ENCODE measurements at places on chromosomes 6 and 20.

DNA sequence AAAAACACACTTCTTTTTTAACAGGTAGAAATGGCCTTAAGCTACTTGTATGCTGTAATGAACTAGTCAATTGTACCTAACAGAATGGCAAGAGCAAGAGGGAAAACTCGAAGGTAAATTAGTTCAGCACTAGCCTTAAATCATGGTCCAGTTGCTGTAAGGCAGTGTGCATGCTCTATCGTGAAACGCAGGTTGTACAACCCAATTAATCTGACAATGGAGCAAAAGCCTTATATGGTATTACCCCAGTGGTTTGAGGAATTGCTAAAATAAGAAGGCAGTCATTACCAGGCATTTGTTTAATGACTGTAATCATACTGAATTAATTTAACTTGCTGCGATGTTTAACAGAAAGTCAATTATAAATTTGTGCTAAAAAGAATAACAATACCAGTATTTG lies 69.3 kb upstream of the SOX4 start:
- no peak for DNase-seq

DNA sequence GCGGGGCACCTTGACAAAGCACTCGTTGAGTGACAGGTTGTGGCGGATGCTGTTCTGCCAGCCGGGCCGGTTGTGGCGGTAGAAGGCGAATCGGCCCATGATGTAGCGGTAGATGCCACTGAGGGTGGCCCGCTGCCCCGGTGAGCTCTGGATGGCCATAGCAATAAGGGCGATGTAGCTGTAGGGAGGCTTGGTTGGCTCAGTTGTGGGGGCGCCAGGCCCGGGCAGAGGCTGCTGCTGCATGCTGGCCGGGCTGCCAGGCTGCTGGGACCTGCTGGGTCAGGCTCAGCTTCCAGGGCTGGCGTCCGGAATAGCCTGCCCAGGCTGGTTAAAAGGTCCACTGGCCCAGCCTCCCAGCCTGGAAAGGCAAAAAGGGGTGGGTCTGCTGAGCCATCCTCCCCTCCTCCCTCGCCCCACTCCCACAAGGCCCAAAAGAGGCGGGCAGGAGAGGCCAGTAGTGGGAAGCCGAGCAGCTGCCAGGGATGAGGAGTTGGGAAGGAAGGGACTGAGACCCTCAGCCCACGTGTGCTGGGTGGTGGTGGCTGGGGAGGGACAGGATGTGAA lies at the start of gene FOXS1:
Gene FOXS1, minus strand, starts transcription at position 305 of the 564 bp plus-strand sequence. Its CDS starts 62 bp downstream, at position 243.
- no peak for DNase-seq

- no peak for DNase-seq
Measured at GRCh38 chr6:36570264-36570663, 23.0 kb upstream of the STK38 start.

- DNase-seq, result no peak
Measured at GRCh38 chr6:131958542-131959470, 7.6 kb upstream of the CCN2 start.

DNA sequence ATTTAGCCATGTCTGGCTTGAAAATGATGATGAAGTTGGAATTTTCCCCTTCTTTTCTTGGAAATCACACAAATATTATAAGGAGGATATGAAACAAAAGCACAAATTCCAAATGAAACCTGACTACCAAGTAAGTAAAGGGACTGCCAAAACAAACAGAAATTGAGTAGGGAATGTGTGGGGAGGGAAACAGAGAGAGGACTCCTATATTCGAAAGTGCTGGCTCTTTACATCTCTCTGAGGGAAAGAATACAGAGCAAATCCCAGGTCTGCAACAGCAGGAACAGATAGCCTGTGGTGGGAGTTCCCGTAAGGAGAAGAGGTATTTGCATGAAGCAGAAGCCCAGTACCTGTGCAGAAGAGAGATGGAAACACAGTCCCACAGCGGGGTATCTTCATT lies 583.7 kb downstream of the EPM2A start:
- no peak for DNase-seq

GRCh38 chr20:10992731-10993130 lies 318.9 kb upstream of the JAG1 start:
- no peak for DNase-seq

- DNase-seq, result peak; percentile 12
Measured at GRCh38 chr6:44672841-44673240, 285.3 kb downstream of the CDC5L start.

- no peak for DNase-seq
Measured at GRCh38 chr6:109038837-109039398, 55.7 kb downstream of the SESN1 start.

DNA sequence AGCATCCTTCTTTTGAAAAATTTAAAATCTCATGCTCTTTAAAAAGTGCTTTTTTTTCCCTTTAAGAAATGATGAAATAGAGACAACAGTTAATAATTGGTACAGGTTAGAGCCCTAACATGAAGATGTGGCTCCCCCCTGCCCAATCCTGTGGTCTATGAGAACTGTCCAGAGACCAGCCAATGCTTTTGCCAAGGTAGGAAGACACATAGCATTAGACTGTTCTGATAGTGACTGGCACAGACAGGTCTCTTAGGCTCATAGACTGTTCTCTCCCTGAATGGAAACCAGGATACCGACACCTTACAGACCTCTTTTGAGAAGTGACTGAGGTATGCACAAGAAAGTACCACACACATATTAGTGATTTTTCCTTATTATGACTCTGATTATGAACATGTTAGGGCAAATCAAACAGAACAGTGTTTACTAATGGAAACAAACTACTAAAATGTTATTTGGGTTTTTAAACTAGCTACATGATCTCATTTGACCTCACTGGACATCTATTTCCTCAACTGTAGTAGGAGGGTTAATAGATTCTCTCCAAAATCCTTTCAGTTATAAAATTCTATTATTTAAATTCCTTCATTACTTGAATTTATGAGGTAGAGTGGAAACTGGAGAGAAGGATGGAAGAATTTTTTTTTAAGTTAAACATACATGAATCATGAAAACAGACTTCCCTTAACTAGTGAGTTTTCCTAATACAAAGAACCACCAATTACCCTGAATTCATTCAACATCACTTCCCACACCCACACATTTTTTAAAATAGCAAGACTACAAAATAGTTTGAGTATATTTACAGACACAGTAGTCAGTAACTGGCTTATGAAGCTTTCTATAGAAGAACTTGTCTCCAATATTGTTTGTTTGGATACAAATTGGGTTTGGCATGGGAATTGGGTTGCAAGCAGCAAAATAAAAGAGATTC lies 120.4 kb downstream of the OGFRL1 start:
- no peak for DNase-seq

DNA sequence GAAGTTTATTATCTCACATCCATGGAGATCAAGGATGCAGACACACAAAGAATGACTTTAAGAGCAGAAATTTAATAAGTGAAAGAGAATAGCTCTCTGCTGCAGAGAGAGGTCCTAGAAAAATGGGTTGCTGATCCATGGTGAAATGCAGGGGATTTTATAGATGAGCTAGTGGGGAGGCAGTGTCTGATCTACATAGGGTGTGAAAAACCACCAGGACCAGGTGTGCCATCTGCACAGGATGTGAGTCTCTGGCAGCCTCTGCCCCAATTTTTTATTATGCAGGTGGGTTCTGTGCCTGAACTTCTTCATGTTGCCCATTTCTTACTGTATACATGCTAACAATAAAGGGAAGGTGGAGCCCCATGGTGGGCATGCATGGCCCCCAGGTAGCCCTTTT lies 19.9 kb upstream of the NANP start:
- DNase-seq, result no peak

DNA sequence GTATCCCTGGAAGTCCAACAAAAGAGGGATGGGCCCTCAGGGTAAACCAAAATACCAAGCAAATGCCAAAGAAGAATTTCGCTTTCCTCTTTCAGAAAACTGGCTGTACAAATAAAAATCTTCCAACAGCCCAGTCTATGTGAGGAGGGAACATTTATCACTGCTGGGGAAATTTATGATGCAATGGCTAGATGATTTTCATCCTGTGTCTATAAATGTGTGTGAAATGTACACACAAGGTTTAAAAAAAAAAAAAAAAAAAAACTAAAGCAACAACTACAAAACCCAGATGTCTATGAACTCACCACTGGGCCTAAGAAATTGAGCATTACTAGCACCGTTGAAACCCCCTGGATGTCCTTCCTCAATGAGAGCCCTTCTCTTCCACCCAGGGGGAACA lies 68.7 kb upstream of the SLC4A11 start:
- DNase-seq, result no peak

DNA sequence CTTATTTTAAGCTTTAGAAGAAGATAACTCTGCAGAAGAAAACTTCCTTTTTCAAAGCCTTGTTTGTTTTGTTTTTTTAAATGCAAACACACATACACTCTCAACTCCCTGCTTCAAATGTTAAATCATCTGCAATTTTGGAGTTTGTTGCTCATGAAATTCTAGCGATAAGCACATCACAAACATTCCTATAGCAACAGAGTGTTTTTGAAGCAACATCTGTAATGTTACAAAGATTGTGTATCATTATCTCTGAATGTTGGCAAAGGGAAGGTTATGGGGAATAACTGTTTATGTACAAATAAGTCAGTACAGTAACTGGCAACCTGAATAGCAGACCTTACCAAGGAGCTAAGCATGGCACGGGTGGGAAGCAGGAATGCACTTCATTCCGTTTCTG lies 84.8 kb upstream of the MRPS10 start:
- no peak for DNase-seq

- no peak for DNase-seq
Measured at GRCh38 chr6:146135167-146135566, 106.3 kb downstream of the GRM1 start.

DNA sequence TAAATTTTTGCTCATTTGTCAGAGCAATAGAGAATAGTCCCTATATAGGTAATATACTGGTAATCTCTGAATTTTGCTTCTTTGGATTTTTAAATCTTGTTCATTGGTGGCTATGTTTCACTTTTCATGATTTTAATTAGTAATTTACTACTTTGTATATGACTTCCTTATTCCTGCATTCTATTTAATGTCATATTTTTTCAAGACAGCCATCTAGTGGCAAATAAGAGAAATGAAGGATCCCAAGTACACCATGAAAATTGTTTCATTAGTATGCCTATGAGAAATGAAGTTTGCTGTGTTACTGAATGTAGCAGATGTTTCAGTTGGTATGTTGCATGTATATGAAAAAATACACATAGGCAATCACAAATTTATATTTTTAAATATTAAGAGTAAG lies 82.4 kb downstream of the ZNF292 start:
- DNase-seq, result no peak

GRCh38 chr6:118679327-118679901 lies 28.0 kb upstream of the CEP85L start:
- DNase-seq, result no peak

GRCh38 chr20:63639093-63639975 lies 12.4 kb upstream of the GMEB2 start:
- DNase-seq, result no peak

DNA sequence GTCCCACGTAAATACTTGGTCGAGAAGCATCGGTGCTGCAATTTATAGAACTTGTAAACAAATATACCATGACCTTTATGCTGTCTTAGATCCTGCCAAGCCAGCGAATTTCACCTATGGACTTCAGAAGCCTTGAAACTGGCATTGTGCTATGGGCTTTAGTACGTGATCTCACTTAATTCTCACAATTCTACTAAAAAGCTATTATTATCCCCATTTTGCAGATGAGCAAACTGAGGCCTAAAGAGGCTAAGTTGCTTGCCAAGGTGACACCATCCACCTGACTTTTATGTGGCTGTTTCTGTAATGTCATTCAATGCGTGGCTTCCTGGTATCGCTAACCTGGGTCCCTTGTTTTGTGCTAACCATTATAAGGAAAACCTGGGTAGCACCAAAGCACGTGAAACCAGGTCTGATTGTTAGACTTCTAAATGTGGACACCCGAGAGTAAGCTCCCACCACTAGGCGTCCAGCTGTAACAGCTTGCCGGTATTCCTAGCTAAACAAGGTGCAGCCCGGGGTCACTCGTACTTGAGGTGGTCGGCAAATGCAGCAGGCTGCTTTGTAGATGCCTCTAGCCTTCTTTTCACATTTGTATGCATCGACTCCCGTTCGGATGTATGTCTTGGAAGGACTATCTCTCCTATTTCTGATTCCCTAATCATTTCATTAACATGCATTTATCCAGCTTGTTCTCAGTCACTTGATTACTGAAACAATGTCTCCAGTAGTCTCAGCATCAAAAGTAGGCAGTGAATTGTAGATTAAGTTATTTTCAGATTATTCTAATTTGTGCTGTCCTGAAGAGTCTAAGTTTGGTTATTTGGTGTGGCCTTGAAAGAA lies 1.1 kb downstream of the SYNJ2 start:
- DNase-seq, result no peak

DNA sequence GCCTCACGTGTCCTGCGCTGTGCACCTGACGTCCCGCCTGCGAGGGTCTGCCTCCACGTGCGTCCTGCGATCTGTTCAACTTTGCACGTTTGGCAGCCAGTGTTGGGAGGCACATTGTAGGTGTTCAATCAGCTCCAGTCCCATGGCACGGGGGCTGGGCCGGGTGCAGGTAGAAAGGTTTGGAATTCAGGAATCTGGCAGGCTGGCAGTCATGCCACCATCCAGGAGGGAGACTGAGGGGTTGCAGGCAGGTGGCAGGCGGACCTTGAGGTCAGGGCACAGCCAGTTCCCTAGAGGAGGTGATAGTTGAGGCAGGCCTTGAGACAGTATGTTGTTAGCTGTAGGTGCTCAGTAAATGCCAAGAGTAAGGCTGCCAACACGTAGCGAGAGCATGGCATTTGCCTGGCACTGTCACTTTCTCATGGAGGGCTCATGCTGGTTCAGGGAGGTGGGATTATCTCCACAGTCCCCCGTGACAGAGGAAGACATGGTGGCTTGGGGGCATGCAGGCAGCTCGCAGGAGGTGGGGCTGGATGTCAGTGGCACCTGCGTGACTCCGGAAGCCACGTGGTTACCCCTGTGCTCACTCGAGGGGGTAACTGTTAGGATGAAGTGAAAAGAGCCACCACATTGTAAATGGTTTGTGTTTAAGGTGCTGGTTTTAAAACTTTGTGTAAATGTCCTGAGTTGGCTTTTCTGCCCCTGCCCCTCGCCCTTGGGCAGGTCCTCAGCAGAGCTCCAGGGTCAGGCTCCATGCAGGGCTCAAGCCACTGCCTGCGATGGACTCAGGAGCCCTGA lies 111.8 kb upstream of the FRMD1 start:
- DNase-seq, result no peak

DNA sequence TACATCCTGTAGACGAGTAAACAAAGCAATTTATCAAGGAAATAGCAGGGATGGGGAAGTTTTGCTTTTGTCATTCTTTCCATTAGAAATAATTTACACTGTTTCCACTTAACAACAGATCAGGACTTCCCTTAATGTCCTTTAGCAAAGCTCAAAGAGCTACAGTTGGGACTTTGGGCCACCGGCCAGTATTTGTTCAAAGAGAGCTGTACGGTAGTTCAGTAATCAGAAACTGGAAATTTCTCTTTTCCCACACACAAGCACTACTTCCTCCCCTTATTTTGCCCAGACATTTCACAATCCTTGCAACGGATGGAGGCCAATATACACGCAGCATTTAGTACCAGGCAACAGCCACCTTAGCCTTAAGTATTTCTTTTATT lies 12.1 kb upstream of the HINT3 start:
- peak; percentile 62 for DNase-seq

GRCh38 chr6:149840345-149841075 lies 23.6 kb downstream of the LRP11 start:
- DNase-seq, result no peak

- no peak for DNase-seq
Measured at GRCh38 chr6:73258721-73259120, 4.3 kb downstream of the KHDC1 start.

- DNase-seq, result no peak
Measured at GRCh38 chr20:51385646-51386530, 156.6 kb downstream of the NFATC2 start.
